RWPE2 (cell line): ENCODE measurements at places on chromosomes 6 and 20.

DNA sequence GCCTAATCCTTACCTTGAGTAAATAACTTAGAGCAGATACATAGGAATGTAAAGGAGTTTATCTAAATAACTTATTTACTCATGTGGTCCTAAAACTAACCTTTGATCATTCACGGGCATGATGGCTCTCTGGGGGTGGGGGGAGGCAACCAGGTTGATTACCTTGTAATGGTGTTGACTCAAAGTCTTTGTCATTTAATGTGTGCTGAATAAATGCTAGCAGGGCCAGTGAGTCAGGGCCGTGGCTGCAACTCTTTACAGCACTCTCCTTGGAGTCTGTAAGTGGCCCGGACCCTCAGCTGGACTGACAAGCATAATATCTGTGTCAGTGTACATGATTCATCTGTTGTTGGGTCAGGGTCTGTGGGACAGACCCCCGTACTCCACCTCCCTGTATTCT is 203.0 kb downstream of the EPM2A start:
- no peak for DNase-seq

GRCh38 chr20:47561180-47561579 is 59.5 kb downstream of the NCOA3 start:
- DNase-seq, result no peak

- no peak for DNase-seq
Measured at GRCh38 chr6:80438772-80439171, 332.3 kb downstream of the BCKDHB start.

DNA sequence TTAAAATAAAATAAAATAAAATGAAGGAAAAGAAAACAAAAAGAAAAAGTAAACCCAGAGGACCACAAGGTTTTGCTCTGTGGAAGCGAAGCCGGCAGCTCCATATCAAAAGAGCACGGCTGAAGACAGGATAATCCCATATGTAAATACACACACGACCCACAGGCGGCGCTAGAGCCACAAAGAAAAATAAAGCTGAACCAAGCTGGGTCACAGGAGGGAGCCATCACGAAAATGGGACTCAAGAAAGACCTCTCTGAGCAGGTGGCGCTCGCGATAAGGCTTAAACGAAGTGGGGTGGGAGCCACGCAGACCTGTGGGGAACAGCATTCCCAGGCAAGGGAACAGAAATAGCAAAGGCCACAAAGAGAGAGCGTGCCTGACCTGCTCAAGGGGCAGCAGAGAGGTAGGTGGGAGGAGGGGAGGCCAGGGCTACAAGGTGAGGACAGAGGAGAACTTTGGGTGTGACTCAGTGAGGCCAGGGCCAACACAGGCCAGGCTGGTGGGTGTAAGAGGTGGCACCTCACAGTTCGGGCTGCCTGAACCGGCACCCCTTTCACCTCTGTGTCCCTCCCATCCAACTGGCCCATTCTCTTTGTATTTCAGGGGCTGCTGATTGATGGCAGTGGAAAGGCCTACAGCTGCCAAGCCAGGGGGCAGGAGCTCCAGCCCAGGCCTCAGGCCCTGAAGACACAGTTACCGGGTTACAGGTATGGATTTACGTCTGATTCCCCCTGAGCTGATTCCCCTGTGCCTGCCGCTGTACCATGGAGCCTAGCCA is 26.0 kb downstream of the PTGIS start:
- DNase-seq, result no peak

GRCh38 chr20:46139908-46140482 is 21.9 kb downstream of the CD40 start:
- peak; percentile 88 for DNase-seq

DNA sequence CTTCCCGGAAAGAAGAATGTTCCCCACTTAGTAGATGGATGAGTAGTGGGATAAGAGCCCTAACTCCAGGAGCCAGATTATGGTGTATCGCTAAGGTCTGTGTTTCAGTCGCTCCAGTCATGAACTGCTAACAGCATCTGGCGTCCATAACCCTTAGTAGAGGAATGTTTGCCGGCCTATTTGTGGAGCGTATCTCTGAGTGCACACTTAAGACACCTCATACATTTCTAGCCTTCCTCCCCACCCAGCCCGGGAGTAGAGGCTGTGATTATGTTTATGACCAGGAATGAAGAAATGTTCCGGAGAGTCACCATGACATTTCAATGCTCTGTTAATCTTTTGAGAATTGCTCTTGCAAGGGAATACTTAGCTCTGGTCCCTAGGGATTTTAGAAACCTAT is 251.1 kb upstream of the SOX4 start:
- DNase-seq, result no peak

DNA sequence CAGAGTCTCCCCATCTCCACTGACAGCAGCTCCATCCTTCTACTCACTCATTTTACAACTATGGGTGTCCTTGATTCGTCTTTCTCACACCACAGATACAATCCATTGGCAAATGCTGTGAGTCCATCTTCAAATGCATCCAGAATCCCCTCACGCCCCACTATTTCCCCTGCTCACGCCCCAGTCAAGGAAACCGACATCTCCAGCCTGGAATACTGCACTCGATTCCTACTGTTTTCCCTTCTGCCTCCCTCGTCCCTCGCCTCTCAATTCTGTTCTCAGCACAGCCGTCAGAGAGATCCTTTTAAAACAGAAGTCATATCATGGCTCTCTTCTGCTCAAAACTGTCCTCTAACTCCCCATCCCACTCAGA is 4.7 kb downstream of the HLA-B start:
- no peak for DNase-seq

DNA sequence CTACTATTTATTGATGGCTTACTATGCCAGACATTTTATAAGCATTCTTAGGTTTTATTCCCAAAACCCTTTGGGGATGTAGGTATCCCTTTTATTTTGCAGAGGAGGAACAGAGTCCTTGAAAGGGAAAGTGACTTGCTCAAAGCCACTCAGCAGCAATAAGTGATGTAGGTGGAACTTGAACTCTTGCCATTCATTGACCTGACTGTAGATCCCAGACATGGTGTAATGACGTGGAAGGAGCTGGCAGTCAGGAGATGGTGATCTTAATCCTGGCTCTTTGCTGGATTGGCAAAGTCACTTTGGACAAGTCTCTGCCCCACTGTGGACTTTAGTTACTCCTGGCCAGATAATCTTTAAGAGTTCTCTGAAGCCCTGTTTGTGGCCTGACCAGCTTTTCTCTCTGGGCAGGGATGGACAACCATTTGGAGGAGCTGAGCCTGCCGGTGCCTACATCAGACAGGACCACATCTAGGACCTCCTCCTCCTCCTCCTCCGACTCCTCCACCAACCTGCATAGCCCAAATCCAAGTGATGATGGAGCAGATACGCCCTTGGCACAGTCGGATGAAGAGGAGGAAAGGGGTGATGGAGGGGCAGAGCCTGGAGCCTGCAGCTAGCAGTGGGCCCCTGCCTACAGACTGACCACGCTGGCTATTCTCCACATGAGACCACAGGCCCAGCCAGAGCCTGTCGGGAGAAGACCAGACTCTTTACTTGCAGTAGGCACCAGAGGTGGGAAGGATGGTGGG is 1.6 kb downstream of the DBNDD2 start:
- DNase-seq, result peak; percentile 67

DNA sequence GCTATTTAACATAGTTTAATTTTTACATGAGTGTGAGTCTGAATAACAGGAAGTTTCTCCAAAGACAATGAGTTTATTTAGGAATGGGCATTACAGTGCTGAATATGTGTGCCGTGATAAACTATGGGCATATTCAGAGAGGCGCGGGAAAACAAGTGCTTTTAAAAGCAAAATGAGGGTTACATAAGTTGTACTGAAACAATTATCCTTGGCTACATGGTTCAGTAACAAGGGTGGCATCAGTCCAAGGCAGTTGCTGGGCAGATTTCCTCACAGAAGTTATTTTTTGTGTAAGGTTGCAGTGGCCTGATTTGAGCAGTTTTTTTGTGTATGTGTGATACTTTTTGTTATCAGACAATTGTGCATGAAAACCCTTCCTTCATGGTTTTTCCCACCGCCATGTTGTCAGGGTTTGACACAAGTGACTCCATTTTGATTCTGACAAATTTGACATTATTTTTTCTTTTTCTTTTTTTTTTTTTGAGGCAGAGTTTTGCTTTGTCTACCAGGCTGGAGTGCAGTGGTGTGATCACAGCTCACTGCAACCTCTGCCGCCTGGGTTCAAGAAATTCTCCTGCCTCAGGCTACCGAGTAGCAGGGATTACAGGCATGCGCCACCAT is 22.3 kb upstream of the PXDC1 start:
- DNase-seq, result no peak

GRCh38 chr6:148700047-148700715 is 46.6 kb upstream of the UST start:
- DNase-seq, result no peak

- no peak for DNase-seq
Measured at GRCh38 chr6:56026455-56027180, 151.2 kb upstream of the BMP5 start.

DNA sequence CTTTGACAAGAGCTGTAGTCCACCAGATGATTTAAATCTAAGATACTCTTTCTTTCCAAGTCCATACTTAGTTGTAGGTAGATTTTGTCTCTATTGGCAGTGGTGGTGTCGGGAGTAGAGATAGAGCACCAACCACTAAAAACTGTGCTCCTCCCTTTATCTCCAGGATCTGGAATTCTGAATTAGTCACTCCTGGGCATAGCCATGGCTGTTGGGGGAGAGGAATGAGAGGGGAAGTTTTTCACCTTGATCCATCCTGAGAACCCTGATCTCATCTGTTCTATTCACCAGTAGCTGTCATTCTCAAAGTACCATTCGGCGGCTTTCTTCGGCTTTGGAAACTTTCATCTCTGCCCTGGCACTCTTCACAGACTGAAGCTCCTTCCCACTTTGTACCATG is 35.6 kb upstream of the NKX2-4 start:
- no peak for DNase-seq

GRCh38 chr6:113758826-113759574 is 98.1 kb upstream of the MARCKS start:
- no peak for DNase-seq

- DNase-seq, result no peak
Measured at GRCh38 chr6:53239526-53239925, 90.9 kb upstream of the GCM1 start.

- DNase-seq, result peak; percentile 89
Measured at GRCh38 chr6:31729515-31729978, 448 bp upstream of the DDAH2 start.

- no peak for DNase-seq
Measured at GRCh38 chr6:140752234-140752633, 1377.8 kb upstream of the CITED2 start.

- DNase-seq, result no peak
Measured at GRCh38 chr20:12173347-12174012, 255.8 kb downstream of the BTBD3 start.

- DNase-seq, result no peak
Measured at GRCh38 chr6:1039191-1039590, 272.7 kb upstream of the FOXQ1 start.

DNA sequence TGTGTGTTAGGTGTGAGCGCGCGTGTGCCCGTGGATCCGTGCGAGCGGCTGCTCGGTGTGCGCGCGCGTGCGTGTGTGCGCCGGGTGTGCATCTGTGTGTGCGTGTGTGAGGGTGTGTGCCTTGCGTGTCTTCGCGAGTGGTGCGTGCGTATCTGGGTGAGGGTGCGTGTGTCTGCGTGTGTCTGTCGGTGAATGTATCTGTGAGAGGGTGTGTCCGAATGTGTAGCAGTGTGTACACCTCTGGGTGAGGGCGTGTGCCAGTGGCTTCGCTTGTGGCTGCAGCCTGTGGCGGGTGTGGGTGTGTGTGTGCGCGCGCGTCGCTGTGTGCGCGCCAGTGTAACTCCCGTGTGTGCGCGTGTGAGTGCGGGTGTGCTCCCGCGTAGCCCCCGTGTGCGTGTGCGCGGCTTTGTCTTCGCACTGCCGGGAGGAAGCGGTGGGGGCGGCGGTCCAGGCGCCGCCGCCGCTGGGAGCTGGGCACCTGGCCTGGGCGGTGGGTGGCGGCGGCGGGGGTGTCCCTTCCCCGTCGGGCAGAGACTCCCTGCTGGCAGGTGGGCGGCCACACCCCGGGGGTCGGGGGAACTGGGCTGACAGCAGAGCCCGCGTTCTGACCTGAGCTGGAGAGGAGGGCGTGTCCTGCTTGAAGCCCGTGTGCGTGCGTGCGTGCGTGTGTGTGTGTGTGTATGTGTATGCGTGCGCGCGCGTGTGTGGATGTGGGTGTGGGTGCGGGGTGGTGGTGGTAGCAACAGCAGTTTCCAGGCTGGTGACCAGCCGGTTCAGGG is 61.3 kb upstream of the EPB41L1 start:
- DNase-seq, result peak; percentile 92

DNA sequence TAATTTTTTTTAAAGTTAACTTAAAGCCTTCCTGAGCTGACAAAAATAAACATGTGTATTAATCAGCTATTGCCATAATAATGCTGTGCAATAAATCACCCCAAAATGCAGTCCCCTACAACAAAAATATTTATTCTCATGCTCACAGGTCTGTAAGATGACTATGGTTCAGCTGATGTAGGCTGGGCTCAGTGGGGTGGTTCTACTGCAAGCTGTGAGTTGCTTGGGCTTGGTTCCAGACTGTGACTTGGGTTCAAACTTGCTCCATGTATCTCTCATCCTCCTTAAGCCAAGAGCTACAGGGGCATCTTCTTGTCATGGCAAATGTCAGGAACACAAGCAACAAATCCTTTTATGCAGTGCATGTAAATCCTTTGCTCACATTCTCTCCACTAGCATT is 644.3 kb downstream of the KIF16B start:
- DNase-seq, result no peak

- DNase-seq, result peak; percentile 75
Measured at GRCh38 chr20:45771182-45771759, 20.4 kb downstream of the WFDC3 start.

DNA sequence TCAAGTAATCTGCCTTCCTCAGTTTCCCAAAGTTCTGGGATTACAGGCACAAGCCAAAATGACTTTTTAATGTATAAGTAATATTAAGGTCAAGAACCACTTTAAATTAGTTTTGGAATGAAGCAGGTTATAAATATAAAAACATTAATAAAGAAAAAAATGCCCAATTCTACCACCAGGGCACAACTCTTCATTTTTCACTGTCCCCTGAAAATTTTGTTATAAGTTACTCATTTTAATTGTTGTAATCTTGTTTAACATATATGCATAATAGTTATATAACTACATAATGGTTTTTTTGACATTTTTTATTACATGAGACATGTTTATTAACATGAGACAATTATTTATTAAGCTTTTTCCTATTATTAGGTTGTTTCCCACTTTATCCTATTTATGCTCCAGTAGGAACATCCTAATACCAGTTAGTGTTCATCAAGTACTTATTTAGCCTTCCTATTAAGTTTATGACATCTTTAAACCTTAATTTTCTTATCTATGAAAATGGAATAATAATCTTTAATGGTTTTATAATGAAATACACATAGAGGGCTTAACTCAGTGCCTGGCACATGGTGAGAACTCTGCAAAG is 182.1 kb upstream of the SCGN start:
- DNase-seq, result no peak
